ENCODE measurements at places on chromosomes 6 and 20. TPM values are rescaled to one million over a fixed set of nuclear protein-coding genes. Genes with fewer than 3 reads are reported as not detected.

PDRG1 gene
- 4.7 TPM for total RNA-seq

GRCh38 chr6:47832386-47833100 lies 50.7 kb downstream of the OPN5 start:
- DNase-seq: no peak

- no peak for DNase-seq
Observed at GRCh38 chr20:33391722-33392415, 9.4 kb downstream of the CDK5RAP1 start.

GRCh38 chr6:90285042-90285481 lies 11.6 kb downstream of the BACH2 start:
- DNase-seq: no peak

FGD2 gene
- total RNA-seq: 52.5 TPM

- DNase-seq: no peak
Observed at GRCh38 chr6:14232889-14233288, 115.3 kb downstream of the CD83 start.

Measured in thoracic aorta (tissue), 2 donors.